HuH-7.5 (cell line): ENCODE measurements at places on chromosomes 6 and 20.

GRCh38 chr6:138640028-138640427 is 133.5 kb upstream of the CCDC28A start:
- DNase-seq = no peak

- no peak for DNase-seq
Observed at GRCh38 chr6:27268803-27269202, 21.3 kb downstream of the PRSS16 start.

DNA sequence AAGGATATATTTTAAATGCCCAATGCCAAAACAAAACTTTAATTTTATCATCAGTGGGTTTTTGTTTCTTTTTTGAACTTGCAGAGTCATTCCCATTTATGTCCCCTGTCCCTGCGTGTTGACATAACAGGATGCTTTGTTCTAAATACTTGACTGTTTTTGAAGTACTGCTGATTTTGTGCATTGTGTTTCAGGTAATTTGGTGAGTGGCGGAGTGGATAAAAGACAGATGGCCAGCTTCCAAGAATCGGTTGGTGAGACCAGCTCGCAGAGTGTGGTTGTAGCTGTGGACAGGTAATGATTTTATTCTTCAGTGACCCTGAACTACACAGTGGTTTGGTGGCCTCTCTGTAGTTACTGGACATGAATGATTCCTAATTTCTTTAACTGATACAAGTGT is 50.5 kb upstream of the CSE1L start:
- no peak for DNase-seq

GRCh38 chr20:40741507-40742106 is 52.6 kb upstream of the MAFB start:
- no peak for DNase-seq

- no peak for DNase-seq
Observed at GRCh38 chr20:2144850-2145249, 43.2 kb downstream of the STK35 start.

DNA sequence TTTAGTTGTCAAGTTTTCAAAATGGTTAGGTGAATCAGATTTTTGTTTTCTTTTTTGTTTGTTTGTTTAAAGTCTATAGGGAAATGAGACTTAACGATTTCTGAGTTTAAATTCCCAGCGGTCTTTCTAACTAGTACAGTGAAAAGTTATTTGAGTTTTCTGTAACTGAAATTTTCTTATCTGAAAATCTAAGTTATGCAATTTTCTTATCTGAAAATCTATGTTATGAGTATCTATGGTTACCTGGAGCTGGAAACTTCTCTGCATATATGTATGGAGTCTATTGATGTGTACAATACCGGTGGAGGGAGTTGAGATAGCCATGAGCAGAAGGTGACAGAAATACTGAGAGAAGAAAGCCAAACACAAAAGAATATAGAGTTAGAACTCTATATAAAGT is 102.6 kb downstream of the MANEA start:
- DNase-seq = no peak

DNA sequence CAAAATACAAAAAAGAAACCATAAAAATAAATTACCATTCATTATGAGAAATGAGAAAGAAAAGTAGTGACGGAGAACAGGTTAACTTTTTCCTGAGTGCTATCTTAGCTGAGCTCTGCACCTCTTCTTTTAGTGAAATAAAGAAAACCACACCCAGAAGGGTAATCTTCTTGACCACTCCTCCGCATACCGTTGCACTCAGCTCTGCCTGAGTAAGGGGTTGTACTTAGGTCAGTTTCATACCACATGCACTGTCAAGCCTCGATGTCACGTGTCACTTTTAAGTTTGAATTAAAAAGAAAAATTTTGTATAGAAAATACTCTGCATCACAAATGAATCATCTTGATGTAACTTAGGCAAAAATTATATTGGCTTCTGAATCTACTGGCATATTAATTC is 2.8 kb downstream of the EZR start:
- DNase-seq = no peak
